ENCODE measurements at places on chromosomes 11 and 22.

DNA sequence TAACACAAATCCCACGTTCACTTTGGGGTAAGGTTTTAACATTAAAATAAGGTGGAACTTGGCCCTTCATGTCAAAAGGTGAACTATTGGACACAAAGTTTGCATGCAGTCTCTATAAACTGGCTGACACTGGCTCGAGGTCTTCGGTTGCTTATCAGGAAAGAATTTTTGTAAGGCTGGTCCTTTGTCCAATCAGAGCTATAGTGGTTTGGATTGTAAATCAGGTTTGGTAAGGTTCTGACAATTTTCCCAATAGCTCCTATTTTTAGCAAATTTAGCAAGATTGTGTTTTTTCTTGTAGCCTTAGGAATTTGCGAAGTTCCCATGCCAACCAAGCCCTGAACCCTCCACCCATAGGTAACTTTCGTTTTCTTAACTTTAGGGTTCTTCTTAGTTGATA, 17.6 kb upstream of the MED17 start:
- no peak for DNase-seq

DNA sequence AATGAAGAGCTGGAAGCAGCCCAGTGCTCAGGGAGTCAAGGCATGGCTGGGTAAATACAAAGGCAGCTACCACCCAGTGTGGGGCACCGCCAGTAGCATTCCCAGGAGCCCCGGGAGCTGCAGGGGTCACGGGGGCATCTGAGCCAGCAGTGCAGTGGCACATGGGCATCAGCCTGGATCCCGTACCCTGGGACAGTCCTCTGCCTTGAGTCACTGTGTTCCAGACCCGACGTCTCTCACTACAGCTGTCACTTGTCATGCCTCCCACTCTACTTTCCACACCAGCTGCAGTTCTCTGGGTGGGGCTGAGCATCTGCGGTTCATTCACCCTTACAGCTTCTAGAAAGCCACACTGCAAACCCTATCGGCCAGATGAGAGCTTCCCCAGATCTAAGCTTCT, 29.6 kb downstream of the DHCR7 start:
- no peak for DNase-seq

GRCh38 chr11:125871391-125872137, 15.9 kb upstream of the HYLS1 start:
- no peak for DNase-seq

GRCh38 chr11:65592858-65593517, 2.6 kb downstream of the KCNK7 start:
- no peak for DNase-seq

- DNase-seq, result no peak
Measured at GRCh38 chr11:8671193-8671612, 11.3 kb downstream of the TRIM66 start.

DNA sequence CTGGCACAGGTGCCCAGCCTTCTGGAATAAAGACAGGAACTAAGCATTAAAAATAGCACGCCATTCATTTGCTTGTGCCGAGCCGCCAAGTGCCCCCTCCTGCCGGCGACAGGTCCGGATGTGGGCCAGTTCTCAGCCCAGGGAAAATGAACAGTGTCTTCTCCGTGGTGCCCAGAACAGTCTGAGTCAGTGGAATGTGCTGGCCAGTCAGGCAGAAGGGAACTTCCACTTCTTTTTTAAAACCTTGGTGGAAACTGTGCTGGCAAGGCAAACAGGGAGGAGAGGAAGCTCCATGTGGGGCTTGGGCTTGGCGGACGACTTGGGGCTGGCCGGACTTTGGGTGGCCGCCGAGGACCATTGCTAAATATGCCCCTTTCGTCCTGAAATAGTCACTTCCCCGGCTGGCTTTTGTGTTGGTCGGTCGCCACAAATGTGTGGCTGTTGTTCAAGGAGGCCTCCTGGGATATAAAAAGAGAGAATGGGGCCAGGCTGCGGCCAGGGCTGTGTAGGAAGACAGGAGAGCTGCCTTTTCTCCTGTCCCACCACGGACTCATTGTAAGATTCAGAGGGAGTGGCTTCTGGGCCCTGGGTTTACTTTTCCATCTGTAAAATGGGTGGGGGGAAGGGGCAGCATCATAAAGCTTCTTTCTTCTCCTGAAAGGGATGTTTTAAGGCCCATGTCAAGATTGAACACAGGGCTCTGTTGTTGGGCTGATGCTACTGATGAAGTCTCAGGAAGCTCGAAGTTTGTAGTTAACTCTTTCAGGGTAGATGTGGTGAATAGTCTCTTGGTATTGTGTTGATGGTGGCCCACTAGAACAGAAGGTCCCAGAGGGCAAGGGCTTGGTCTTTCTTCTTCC, 101.0 kb downstream of the PTPRJ start:
- DNase-seq, result no peak

- no peak for DNase-seq
Measured at GRCh38 chr22:20091690-20092476, 11.8 kb downstream of the DGCR8 start.

GRCh38 chr11:130241713-130242112, 73.0 kb downstream of the ZBTB44 start:
- no peak for DNase-seq

DNA sequence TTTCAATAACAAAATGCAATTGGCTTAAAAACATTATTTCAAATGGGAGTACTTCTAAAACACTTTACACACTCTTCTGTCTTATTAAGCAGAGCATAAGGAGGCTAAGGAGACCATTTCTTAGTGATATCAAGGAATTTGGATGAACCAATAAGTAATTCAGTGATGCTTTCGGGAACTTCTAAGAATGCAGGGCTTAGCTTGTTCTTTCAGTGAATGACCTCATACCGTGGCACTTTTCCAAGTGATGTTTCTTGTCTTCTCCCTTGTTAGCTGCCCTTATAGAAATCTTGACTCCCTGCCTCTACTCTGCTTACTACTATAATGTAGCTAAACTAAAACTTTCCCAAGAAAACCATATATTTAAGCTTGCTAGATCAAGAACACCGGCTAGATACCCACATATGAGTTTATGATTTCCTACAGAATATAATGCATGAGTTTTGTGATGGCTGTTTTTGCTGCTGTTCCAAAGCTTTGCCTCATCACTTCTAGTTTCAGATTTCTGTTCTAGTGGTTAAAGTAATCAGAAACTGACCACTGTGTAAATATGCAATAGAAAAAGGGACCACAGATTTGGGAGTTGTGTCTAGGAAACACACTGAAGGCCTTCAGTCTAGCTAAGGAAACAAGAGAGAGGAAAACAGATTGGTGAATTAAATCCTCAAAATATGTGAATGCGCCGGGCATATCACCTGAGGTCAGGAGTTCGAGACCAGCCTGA, 37.5 kb upstream of the STK33 start:
- DNase-seq, result no peak

- no peak for DNase-seq
Measured at GRCh38 chr11:4626207-4627099, 10.8 kb upstream of the OR51D1 start.

DNA sequence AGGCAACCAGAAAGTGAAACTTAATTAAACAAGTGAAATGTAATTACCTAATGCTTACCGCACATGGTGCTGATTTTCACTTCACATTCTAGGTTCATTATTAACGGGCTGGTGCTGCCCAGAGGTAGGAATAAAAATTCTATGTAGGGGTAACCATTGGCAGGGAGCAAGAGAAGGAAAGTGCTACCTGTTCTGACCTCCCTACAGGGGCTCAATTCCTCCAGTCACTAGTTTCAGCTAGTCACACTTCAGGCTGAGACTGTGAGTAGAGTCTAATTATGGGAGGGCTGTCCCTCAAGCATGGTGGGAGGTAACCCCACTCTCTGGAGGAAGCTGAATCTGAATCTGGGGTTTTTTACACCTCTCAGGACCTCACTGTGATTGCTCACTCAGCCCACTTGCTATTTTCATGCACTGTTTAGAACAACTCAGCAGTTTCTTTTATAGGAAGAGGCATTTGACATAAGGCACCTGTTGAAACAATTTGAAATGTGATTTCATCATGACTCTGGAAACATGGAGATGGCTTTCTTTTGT, 75.4 kb downstream of the MAML2 start:
- no peak for DNase-seq

GRCh38 chr11:6202041-6202440, 3.0 kb downstream of the OR52W1 start:
- DNase-seq, result no peak

GRCh38 chr11:72245263-72245816, 1.4 kb upstream of the PHOX2A start:
- DNase-seq, result no peak

DNA sequence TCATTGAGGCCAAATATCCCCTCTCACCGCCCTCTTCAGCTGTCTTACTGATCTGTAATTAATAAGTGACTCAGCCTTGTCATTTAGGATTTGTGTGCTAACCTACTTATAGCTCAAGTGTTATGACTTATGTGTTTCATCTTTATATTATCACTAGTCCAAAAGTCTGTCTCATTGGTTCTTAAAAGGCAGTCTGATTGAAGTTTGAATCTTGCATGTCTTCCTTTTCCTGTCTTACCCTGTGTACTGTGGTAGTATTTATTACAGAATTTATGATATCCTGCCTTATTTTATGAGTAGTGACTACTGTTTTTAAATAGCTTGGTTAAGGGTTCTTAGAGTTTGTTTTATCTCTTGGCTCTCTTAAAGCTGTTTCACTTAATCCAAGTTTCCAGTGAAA, 6.3 kb downstream of the DEPDC7 start:
- no peak for DNase-seq

DNA sequence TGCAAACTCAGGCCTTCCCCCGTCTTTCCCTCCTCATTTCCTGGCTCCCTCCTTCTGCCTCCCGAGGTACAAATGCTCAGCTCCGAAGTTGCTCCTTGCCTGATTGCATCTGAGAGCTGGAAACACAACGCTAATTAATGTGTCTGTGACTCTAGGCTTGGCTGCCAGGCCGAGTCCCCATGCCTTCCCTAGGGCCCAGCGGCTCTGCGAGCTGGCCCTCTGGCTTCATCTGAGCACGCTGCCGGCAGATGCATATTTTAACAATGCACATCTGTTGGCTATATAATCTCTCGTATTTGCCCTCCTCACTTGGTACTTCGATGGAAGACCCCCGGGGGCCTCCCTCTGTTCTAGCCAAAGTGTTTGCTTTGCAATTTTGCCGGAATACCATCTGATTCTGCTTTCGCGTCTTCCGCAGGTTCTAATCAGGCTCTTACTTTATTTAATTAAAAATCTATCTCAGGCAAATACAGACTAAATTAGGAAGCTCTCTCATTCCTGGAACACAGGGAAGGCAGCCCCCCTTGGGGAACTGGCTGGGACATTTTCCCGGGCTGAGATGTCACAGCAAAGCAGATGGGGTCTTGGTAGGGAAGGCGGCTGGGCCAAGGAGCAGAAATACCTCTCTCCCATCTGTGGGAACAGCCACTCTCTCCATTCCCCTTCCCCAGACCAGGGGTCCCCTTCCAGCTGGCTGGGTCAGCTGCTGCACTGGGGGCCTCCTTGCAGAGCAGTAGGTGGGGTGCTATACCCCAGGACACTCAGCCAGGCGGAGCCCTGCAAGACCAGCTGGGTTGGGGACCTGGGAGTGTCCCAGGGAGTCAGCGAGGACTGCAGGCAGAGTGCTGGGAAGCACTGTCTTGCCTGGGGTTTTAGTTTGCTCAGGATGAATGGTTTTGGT, 162.8 kb downstream of the ST3GAL4 start:
- no peak for DNase-seq

GRCh38 chr11:95102733-95103132, 13.1 kb downstream of the ENDOD1 start:
- no peak for DNase-seq

DNA sequence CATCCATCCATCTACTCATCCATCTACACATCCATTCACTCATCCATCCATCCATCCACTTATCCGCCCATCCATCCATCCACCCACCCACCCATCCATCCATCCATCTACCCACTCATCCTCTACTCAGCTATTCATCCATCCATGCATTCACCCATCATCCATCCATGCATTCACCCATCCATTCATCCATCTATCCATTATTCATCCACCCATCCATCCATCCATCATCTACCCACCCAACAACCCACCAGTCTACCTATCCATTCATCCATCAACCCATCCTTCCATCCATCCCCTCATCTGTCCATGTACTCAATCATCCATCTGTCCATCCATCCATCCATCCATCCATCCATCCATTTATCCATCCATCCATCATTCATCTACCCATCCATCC, 972.7 kb downstream of the BRD1 start:
- DNase-seq, result no peak

- no peak for DNase-seq
Measured at GRCh38 chr11:77386178-77386577, 84.7 kb upstream of the GDPD4 start.

GRCh38 chr11:20235164-20235563, 74.9 kb upstream of the DBX1 start:
- DNase-seq, result no peak

DNA sequence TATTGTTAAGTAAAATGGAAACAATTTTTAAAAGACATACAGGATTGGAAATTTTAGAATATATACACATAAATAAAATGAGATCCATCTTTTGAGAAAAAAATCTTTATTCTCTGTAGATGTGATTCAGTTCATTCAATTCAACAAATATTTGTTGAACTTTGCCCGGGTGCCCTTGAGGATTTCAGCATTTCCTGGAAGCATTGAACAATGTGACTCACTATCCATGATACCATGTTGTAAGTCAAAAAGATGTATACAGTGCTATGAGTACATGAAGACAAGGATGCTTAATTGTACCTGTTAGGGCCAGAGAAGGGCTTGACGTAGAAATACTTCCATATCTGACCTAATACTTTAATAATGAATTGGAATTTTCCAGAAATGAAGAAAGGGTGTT, 353.7 kb downstream of the METTL15 start:
- no peak for DNase-seq

GRCh38 chr11:28228196-28228895, 120.2 kb downstream of the METTL15 start:
- no peak for DNase-seq

GRCh38 chr22:22901578-22902218, 14.1 kb downstream of the IGLL5 start:
- DNase-seq, result no peak

GRCh38 chr11:86954269-86955110, 705 bp downstream of the FZD4 start:
- DNase-seq, result no peak

DNA sequence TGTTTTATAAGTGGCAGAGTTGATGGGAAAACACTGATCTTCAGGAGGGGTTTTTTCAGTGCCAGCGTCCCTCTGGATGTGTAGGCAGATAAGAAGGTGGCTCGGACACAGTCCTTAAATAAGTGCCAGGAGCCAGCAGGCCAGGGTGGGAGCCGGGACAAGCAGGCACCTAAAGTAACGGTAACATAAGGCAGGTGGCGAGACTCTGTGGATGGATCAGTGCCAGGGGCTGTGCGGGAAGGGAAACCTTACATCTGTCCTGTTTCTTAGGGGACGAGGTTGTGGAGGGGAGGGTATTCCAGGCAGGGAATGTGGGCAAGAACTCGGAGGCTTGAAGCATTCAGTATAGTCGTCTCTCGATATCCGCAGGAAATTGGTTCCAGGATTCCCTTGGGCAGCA, 15.9 kb downstream of the BCR start:
- DNase-seq, result no peak

GRCh38 chr22:26956371-26956770, 299.0 kb downstream of the MIAT start:
- DNase-seq, result no peak

GRCh38 chr22:43967069-43967468, 11.8 kb downstream of the SAMM50 start:
- no peak for DNase-seq
